Nasal cavity respiratory epithelium epithelial cell of viscerocranial mucosa (primary cell): ENCODE measurements at places on chromosomes 11 and 22. TPM values are rescaled to one million over a fixed set of nuclear protein-coding genes. Genes with fewer than 3 reads are reported as not detected.

The ATM gene
- total RNA-seq, result 58.1 and 87.6 TPM in 2 replicates

The MS4A12 gene
- not detected in 2 replicates for total RNA-seq

The SLN gene
- total RNA-seq, result not detected in 2 replicates

The OR5A1 gene
- total RNA-seq, result not detected in 2 replicates

The GDPD4 gene
- total RNA-seq, result not detected in 2 replicates

The NDUFS8 gene
- total RNA-seq, result 97.7 and 109 TPM in 2 replicates

The AMPD3 gene
- total RNA-seq, result 8.0 and 11.6 TPM in 2 replicates

The RAB3IL1 gene
- 1.0 and 2.0 TPM in 2 replicates for total RNA-seq

The TRIM49C gene
- not detected in 2 replicates for total RNA-seq

The OR8G5 gene
- not detected in 2 replicates for total RNA-seq

The TTC36 gene
- 0.68 and 1.3 TPM in 2 replicates for total RNA-seq

The ACRV1 gene
- not detected in 2 replicates for total RNA-seq

The STK33 gene
- 0.34 and 4.5 TPM in 2 replicates for total RNA-seq

The CNIH2 gene
- total RNA-seq, result under 0.01 and 0.14 TPM in 2 replicates
